ENCODE measurements at places on chromosomes 2 and 18. TPM values are rescaled to one million over a fixed set of nuclear protein-coding genes. Genes with fewer than 3 reads are reported as not detected.

The DUSP2 gene
- 24.5 TPM for total RNA-seq

The UGT1A5 gene
- total RNA-seq = not detected

GRCh38 chr2:35803126-35803525 lies 552.5 kb upstream of the CRIM1 start:
- DNase-seq = no peak
- no peaks in the 10 kb centered on the region for H3K4me1 ChIP-seq
- H3K36me3 ChIP-seq = no peaks in the 10 kb centered on the region
- no peak overlapping the region for H3K4me3 ChIP-seq
- no peak overlapping the region for H3K27ac ChIP-seq

The FIGN gene
- not detected for total RNA-seq

- no peak for DNase-seq
- H3K27ac ChIP-seq = no peak overlapping the region
- no peaks in the 10 kb centered on the region for H3K36me3 ChIP-seq
- no peaks in the 10 kb centered on the region for H3K27me3 ChIP-seq
- H3K4me3 ChIP-seq = no peak overlapping the region
- H3K4me1 ChIP-seq = no peaks in the 10 kb centered on the region
Observed at GRCh38 chr2:133352719-133353118, 215.5 kb downstream of the NCKAP5 start.

DNA sequence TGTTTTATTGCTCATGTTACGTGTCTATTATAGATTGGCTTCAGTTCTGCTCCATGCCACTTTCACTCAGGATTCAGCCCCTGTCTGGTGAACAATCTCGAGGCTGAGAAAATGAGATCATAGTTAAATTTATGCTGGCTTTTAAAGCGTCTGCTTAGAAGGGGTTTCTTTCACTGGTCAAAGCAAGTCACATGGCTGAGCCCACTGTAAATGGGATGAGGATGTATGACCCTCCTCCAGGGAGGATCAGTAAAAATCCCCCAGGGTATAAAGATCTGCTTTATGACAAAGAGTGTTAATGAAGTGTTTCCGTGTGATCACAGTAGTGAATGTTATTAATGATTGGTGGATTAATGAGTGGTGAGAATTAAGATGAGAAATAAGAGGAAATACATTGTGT lies 6.2 kb upstream of the PLCL1 start:
- H3K27ac ChIP-seq = no peak overlapping the region
- DNase-seq = no peak
- H3K4me3 ChIP-seq = no peak overlapping the region
- peaks cover 11% of the 10 kb centered on the region for H3K27me3 ChIP-seq

DNA sequence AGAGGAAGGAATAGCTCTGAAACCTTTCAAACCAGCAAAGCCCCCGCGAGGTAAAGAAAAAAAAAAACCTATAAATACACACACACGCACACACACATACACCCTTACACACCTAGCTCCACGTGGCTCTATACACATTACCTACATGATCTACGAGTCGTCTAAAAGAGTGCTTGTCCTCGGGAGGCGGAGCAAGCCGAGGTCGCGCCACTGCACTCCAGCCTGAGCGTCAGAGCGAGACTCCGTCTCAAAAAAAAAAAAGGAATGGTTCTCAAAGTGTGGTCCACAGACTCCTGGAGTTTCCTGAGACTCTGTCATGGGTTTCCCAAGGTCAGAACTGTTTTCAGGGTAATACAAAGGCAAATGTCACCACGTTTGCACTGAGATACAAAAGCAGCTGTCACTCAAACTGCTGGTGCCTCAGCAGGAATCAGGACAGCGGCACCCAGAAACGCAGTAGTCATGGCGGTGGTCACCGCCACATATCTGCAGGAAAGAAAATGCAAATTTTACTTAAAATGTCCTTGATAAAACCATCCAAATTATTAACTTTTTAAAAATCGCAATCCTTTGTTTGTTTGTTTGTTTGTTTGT lies 130.0 kb upstream of the GPC1 start:
- H3K27me3 ChIP-seq = no peaks in the 10 kb centered on the region
- H3K4me1 ChIP-seq = no peaks in the 10 kb centered on the region
- no peak for DNase-seq
- no peaks in the 10 kb centered on the region for H3K36me3 ChIP-seq

GRCh38 chr2:46276642-46277041 lies 20.6 kb upstream of the EPAS1 start:
- no peak for DNase-seq
- H3K4me3 ChIP-seq = no peak overlapping the region
- no peaks in the 10 kb centered on the region for H3K36me3 ChIP-seq
- H3K27ac ChIP-seq = no peak overlapping the region
- no peaks in the 10 kb centered on the region for H3K27me3 ChIP-seq

The IL37 gene
- total RNA-seq = not detected

The SPAG16 gene
- total RNA-seq = 0.30 TPM

- H3K4me1 ChIP-seq = peaks cover 6% of the 10 kb centered on the region
- no peak overlapping the region for H3K27ac ChIP-seq
- no peak overlapping the region for H3K4me3 ChIP-seq
- H3K36me3 ChIP-seq = no peaks in the 10 kb centered on the region
- no peak for DNase-seq
Observed at GRCh38 chr2:53960476-53960875, 10.3 kb downstream of the PSME4 start.

The PJVK gene
- 2.6 TPM for total RNA-seq

- no peak for DNase-seq
- H3K27ac ChIP-seq = no peak overlapping the region
- H3K4me3 ChIP-seq = no peak overlapping the region
Observed at GRCh38 chr2:26493566-26493965, 15.6 kb upstream of the OTOF start.

The CRACDL gene
- total RNA-seq = 1.1 TPM
